PC-9 (cell line): ENCODE measurements at places on chromosomes 7 and 10.

GRCh38 chr7:45865594-45866410 lies 7.1 kb downstream of the CCDC201 start:
- peaks cover 18% of the 10 kb centered on the region for H3K4me1 ChIP-seq
- H3K27me3 ChIP-seq = no peaks in the 10 kb centered on the region
- H3K27ac ChIP-seq = no peak overlapping the region

GRCh38 chr7:25996006-25996408 lies 156.0 kb upstream of the NFE2L3 start:
- no peaks in the 10 kb centered on the region for H3K27me3 ChIP-seq
- H3K4me3 ChIP-seq = no peak overlapping the region
- no peak overlapping the region for H3K27ac ChIP-seq
- H3K36me3 ChIP-seq = no peaks in the 10 kb centered on the region
- no peaks in the 10 kb centered on the region for H3K4me1 ChIP-seq
- no peak for DNase-seq

DNA sequence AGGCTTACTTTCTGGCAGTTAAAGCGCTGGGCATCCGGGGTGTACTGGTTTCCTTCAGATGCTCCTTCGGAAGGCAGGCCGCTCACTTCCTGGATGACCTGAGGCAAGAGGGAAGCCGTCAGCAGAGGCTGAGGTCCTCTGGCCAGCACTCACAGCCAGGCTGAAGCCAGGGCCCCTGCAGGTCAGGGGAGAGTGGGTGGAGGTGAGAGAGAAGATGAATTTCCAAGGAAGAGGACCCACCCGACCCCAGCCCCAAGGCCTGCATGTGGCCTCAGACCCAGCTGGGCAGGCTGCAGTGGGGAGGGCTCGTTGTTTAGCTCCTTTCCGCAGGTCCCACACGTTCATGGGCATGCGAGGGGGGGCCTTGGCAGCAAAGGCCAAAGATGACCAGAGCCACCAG lies 71.3 kb downstream of the VWA2 start:
- DNase-seq = no peak
- no peak overlapping the region for H3K4me3 ChIP-seq
- H3K27ac ChIP-seq = no peak overlapping the region

GRCh38 chr10:120076996-120077706 lies 184.6 kb downstream of the SEC23IP start:
- no peak overlapping the region for H3K27ac ChIP-seq
- H3K4me3 ChIP-seq = no peak overlapping the region
- no peaks in the 10 kb centered on the region for H3K27me3 ChIP-seq
- H3K4me1 ChIP-seq = no peaks in the 10 kb centered on the region
- no peaks in the 10 kb centered on the region for H3K36me3 ChIP-seq

- no peaks in the 10 kb centered on the region for H3K27me3 ChIP-seq
- DNase-seq = no peak
- H3K4me1 ChIP-seq = no peaks in the 10 kb centered on the region
These were observed 37.6 kb upstream of the MYO3A start for GRCh38 chr10:25896421-25896820.

GRCh38 chr7:94054130-94054529 lies 50.0 kb upstream of the BET1 start:
- no peaks in the 10 kb centered on the region for H3K27me3 ChIP-seq
- H3K4me3 ChIP-seq = no peak overlapping the region
- H3K36me3 ChIP-seq = no peaks in the 10 kb centered on the region

GRCh38 chr7:11714205-11714604 lies 117.8 kb downstream of the THSD7A start:
- H3K4me1 ChIP-seq = no peaks in the 10 kb centered on the region
- H3K4me3 ChIP-seq = no peak overlapping the region
- no peak overlapping the region for H3K27ac ChIP-seq
- H3K36me3 ChIP-seq = no peaks in the 10 kb centered on the region

DNA sequence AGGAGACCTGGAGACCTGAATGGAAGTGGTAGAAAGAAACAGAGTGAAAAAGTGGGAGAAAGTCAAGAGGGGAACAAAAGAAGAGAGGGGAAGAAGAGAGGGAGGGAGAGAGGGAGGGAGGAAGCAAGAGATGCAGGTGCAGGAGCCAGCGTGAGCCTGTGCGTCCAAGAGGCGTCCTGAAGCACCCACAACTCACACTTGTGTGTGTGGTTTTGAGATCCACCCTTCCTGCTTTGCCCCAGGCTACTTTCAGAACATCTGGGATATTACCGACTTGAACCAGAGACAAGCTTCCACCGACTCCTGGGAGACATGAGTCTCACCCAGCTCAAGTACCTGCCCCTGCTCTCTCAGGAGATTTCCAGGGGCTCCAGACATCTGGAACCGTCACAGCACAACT lies 9.8 kb downstream of the AFAP1L2 start:
- no peak overlapping the region for H3K4me3 ChIP-seq
- no peak for DNase-seq
- H3K36me3 ChIP-seq = no peaks in the 10 kb centered on the region
- H3K27me3 ChIP-seq = no peaks in the 10 kb centered on the region
- H3K27ac ChIP-seq = no peak overlapping the region
- H3K4me1 ChIP-seq = peaks cover 16% of the 10 kb centered on the region

GRCh38 chr10:29372920-29373319 lies 84.0 kb downstream of the LYZL1 start:
- H3K36me3 ChIP-seq = no peaks in the 10 kb centered on the region
- no peak overlapping the region for H3K27ac ChIP-seq
- H3K27me3 ChIP-seq = peaks cover 2% of the 10 kb centered on the region; the same call in 1 of the 2 replicates
- no peak overlapping the region for H3K4me3 ChIP-seq

- H3K27me3 ChIP-seq = no peaks in the 10 kb centered on the region
- no peak overlapping the region for H3K27ac ChIP-seq
- no peak overlapping the region for H3K4me3 ChIP-seq
- H3K4me1 ChIP-seq = no peaks in the 10 kb centered on the region
- H3K36me3 ChIP-seq = no peaks in the 10 kb centered on the region
These were observed 141.4 kb downstream of the BUB3 start for GRCh38 chr10:123295644-123296043.

DNA sequence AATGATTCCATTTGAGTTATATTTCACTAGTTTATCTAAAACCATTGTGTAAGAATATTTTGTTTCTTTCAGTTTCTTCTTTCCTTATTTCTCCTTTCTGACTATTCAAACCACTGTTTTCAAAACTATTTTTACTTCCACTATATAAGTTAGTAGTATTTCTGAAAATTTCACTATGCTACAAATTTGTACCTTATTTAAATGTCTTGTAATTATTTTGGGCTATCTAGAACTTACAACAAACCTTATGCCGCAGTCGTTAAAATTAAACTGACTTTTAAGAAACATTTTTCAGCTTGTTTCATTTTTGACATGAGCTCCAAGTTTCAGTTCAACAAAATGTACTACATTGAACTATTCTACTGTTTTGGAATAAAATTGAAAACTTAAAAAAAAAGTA lies 1.8 kb downstream of the TFEC start:
- H3K36me3 ChIP-seq = no peaks in the 10 kb centered on the region
- 0 out of 2 replicates have a peak, but pooled peaks cover 5% of the 10 kb centered on the region for H3K4me1 ChIP-seq
- no peaks in the 10 kb centered on the region for H3K27me3 ChIP-seq
- no peak overlapping the region for H3K4me3 ChIP-seq
- no peak for DNase-seq
- H3K27ac ChIP-seq = no peak overlapping the region

DNA sequence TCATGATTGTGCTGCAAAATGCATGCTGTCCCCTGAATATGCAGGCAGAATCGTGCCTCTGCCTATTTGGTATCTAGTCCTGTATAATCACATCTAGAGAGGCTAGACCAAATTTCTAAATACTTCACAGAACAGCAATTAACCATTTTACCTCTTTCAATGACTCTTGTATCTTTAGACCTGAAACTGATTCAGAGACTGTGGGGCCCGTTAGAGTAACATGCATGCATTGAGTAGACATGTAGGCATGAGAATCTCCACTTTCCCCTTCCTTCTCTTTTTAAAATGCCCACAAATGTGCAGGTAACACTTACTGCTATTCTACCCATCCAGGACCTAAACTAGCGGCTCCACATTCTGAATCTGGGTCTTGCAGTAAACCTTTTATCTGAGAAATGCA lies 8.8 kb downstream of the ZNF92 start:
- H3K27ac ChIP-seq = no peak overlapping the region
- DNase-seq = no peak

- H3K27ac ChIP-seq = no peak overlapping the region
- no peaks in the 10 kb centered on the region for H3K27me3 ChIP-seq
- no peak for DNase-seq
- H3K4me3 ChIP-seq = no peak overlapping the region
- H3K4me1 ChIP-seq = no peaks in the 10 kb centered on the region
- no peaks in the 10 kb centered on the region for H3K36me3 ChIP-seq
These were observed 56.3 kb downstream of the TEX36 start for GRCh38 chr10:125626671-125627070.

DNA sequence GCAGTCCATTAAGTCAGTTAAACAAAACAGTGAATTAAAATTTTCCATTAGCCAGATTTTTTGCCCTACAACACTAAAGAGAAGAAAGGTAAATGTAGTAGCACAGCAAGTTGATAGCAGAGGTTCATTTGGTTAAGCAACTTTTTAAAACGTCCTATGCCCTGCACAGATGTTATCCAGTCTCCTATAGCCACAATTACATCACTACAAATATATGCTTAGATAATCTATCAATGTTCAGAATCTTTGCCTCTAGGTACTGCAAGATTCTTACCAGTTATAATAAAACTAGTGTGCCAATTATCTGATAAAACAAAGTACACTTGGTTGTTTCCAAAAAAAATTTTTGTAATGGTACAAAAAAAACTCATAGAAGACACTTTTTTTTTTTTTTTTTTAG lies 175.5 kb upstream of the MYO3A start:
- no peaks in the 10 kb centered on the region for H3K36me3 ChIP-seq
- no peaks in the 10 kb centered on the region for H3K4me1 ChIP-seq
- no peak overlapping the region for H3K27ac ChIP-seq
- no peak for DNase-seq

DNA sequence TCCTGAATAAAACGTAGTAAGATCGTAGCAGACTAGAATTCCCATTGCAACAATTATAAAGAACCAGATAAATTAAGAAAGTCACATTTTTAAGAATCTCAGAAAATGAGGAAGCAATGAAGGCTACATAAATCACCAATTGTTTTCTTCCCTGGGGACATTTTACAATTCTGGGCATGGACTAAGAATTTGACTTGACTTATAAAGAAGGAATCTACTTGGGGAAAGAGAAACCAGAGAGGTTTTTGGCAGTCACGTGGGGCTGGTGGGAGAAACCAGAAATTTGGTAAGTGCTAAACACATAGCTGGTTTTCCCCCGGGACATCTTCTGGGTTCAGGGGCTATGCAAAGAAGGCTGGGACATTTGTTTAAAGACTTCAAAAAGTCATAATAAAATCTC lies 109.8 kb upstream of the IL6 start:
- no peaks in the 10 kb centered on the region for H3K27me3 ChIP-seq
- H3K36me3 ChIP-seq = no peaks in the 10 kb centered on the region
- H3K27ac ChIP-seq = no peak overlapping the region
- no peak overlapping the region for H3K4me3 ChIP-seq

- no peak overlapping the region for H3K27ac ChIP-seq
- H3K4me1 ChIP-seq = peaks cover 15% of the 10 kb centered on the region
- no peak for DNase-seq
- no peaks in the 10 kb centered on the region for H3K27me3 ChIP-seq
- H3K4me3 ChIP-seq = no peak overlapping the region
These were observed 148.8 kb upstream of the AGR3 start for GRCh38 chr7:17030559-17030958.

DNA sequence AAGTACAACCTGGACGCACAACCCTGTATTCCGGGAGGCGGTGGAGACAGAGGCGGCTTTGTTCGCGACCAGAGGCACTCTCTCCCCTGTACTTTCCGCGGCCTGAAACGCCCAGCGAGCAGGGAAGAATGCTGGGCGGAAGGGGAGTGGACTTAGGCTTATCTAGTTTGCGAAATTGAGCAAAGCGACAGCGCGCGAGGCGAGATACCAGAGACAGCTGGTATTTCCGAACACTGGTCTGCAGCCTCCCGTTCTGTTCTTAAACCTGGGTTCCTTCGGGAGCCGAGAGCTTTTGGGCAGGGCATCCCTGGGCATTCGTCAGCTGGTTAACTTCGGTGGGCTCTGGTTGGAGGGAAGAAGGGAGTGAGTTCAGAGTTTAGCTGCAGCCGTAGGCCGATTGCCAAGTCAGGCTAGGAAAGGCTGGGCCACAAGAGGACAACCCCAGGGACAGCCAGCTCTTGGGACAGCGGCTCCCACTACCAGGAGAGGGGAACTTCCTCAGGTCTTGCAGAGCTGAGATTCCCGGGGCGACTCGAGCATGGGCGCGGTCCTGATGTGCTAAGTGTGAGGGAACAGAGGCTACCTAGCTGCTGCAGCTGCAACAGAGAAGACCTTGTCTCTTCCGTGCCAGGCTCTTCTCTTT lies 3.9 kb downstream of the HMX3 start:
- no peaks in the 10 kb centered on the region for H3K36me3 ChIP-seq
- no peaks in the 10 kb centered on the region for H3K4me1 ChIP-seq
- H3K27ac ChIP-seq = no peak overlapping the region
- 0 out of 2 replicates have a peak, but pooled peaks cover 4% of the 10 kb centered on the region for H3K27me3 ChIP-seq

GRCh38 chr7:129073738-129074137 lies 18.8 kb upstream of the TNPO3 start:
- DNase-seq = no peak
- H3K36me3 ChIP-seq = no peaks in the 10 kb centered on the region
- H3K4me3 ChIP-seq = no peak overlapping the region
- no peaks in the 10 kb centered on the region for H3K4me1 ChIP-seq
- no peak overlapping the region for H3K27ac ChIP-seq

DNA sequence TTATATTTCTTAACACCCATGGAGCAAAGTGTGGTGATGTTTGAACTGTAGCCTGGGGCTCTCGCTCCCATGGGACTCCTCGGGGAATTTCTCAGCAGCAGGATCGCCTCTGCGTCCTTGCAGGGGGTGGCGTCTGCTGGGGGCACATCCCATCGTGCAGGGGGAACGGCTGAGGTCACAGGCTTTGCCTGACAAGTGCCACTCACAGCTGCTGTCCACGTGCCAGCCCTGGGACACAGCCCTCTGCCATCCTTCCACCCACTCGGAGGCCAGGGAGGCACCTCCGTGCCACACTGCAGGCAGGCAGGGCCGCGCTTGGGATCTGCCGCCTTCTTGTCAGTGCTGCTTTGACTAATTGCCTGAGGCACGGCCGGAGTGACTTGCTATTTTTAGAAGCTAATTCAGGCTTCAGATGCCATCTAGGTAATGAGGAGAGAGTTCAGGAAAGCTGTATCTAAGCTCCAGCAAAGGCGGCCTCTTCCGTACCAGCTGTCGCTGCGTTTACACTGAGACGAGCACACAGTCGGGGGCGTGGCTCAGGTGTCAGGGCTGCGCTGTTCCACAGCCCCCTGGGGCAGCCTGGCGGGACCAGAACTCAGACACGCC lies 45.7 kb downstream of the PITRM1 start:
- no peak for DNase-seq
- no peaks in the 10 kb centered on the region for H3K27me3 ChIP-seq
- no peak overlapping the region for H3K4me3 ChIP-seq
- peaks cover 8% of the 10 kb centered on the region for H3K4me1 ChIP-seq
- H3K27ac ChIP-seq = no peak overlapping the region

DNA sequence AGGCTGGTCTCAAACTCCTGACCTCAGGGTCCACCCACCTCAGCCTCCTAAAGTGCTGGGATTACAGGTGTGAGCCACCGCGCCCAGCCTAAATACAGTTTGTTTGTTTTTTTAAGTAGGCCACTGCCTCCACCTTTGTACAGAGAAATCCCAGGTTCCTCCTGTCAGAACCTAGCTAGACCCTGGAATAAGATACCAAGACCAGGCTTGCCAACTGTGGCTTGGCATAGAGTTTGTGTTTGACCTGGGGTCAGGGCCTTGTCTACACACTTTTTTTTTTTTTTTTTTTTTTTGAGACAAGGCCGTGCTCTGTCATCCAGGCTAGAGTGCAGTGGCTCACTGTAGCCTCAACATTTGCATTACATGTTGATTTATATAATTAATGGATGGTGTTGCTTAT lies 34.3 kb upstream of the DNAH11 start:
- no peaks in the 10 kb centered on the region for H3K27me3 ChIP-seq
- DNase-seq = no peak
- no peak overlapping the region for H3K27ac ChIP-seq
- peaks cover 8% of the 10 kb centered on the region for H3K4me1 ChIP-seq
